ENCODE measurements at places on chromosomes 16 and 17.
A peak's percentile ranks its signal among the peaks of the same experiment; 100 is the strongest.

- no peak for DNase-seq
Measured at GRCh38 chr16:55499951-55500529, 8.8 kb upstream of the LPCAT2 start.

DNA sequence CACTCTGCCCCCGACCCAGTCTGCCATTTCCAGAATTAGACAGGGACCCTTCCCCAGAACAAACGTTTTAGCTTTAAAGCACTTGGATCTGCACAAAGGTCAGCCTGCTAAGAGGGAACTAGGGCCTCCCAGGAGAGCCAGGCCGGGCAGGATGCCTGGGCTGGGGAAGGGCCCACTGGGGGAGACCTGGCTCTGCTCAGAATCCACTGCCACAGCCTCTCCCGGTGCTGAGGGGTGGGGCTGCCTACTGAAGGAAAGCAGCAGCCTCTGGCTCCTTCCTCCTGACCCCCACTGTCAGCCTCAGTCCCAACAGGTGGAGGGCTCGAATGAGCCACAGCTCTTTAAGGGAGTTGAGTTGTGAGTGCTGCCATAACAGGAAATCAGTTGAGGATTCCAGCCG, 1.7 kb downstream of the YBX2 start:
- no peak for DNase-seq

GRCh38 chr17:55588446-55589242, 77.4 kb upstream of the SMIM36 start:
- no peak for DNase-seq

GRCh38 chr17:27473748-27474609, 17.7 kb downstream of the KSR1 start:
- peak; percentile 19 for DNase-seq

GRCh38 chr17:82327289-82327688, 6.3 kb downstream of the SECTM1 start:
- no peak for DNase-seq

DNA sequence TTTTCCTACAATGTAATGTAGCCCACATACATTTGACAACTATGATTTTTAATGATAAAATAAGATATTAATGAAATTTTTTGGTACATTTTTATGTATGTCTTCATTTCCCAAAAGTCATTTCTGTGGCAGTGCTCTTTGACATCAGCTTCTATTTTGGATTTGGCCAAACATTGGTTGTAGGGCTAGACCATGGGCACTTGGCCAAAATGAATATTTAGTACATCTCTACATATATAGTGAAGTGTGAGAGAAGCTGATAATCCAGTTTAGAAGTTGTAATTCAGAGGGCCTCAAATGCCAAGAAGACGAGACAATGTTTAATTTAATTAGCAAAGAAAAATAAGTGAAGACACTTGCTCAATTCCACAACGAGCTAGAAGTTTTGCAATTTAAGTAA, 724.9 kb upstream of the SOX9 start:
- no peak for DNase-seq

GRCh38 chr16:31221357-31222160, 4.6 kb upstream of the PYDC1 start:
- DNase-seq = no peak

DNA sequence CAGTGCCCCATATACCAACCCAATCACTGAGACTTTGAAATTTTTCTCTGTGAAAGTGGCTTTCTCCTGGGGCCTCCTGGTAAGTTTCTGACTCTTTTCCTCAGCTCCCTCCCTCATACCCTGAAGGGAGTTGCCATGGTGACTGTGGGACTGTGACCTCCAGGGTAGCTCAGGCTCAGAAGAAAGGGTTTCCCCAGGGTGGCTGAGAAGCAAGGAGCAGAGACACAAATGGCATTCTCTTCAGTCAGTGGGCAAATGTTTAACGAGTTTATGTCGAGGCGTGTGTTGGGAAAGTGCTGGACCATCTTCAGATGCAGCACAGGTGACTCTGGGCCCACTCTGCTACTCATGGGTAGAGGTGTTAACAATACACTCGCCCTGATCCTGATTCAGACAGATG, 46.8 kb downstream of the MRPS23 start:
- DNase-seq = no peak

GRCh38 chr17:35947156-35947585, 3.7 kb upstream of the LYZL6 start:
- no peak for DNase-seq

GRCh38 chr17:77749989-77750388, 208.5 kb upstream of the TNRC6C start:
- no peak for DNase-seq

GRCh38 chr17:47726796-47727703, 6.0 kb upstream of the TBX21 start:
- DNase-seq = no peak

DNA sequence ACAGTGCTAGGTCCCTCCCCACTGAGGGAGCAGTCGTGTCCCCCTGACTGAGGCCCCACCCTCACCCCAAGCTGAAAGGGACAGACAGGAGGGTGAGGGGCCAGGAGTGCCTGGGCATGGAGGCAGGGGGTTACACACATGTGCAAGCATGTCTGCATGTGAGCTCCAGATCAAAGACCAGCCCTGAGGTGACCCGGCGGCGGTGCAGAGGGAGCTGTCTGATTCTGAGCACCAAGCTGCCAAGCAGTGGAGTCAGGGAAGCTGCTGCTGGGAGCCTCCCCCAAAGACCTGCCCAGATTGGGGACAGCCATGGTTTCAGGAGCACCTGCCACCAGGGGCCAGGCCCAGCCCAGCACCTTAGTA, 5.5 kb downstream of the DLX3 start:
- no peak for DNase-seq

- no peak for DNase-seq
Measured at GRCh38 chr17:41844971-41845370, 7.3 kb downstream of the KLHL10 start.

DNA sequence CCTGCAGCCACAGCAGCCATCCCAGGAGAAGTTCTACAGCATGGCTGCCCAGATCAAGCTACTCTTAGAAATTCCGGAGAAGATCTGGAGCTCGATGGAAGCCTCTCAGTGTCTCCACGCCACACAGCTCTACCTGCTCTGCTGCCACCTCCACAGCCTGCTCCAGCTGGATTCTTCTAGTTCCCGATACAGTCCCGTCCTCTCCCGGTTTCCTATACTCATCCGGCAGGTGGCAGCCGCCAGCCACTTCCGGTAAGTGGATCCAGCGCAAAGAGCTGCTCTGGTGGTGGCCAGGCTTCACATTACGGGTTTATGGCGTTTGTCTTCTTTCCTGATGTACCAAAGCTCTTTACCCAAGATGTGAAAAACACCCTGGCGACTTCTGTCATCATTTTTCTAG, 3.6 kb downstream of the COG1 start:
- no peak for DNase-seq

DNA sequence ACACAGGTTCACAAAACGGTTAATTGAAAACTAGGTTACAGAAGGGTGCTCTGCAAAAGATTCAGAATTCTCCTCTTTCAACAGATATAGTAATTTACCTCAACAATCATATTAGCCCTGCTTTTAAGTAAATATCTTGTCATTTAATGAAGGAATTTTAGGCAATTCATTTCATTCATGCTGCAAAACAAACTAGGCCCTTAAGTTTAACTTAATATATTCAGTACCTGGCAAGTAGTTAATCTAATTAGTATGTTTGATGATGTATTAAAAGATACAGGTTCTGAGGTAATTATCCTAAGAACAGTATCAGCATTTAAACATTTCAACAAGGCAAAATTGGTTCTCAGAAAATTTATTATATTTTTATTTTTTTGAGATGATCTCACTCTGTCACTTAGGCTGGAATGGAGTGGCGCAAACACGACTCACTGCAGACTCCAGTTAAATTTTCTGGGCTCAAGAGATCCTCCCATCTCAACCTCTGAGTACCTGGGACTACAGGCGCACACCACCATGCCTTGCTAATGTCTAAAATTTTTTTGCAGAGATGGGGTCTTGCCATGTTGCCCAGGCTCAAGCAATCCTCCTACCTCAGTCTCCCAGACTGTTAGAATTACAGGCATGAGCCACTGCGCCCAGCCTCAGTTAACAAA, 44.9 kb downstream of the SMURF2 start:
- no peak for DNase-seq

DNA sequence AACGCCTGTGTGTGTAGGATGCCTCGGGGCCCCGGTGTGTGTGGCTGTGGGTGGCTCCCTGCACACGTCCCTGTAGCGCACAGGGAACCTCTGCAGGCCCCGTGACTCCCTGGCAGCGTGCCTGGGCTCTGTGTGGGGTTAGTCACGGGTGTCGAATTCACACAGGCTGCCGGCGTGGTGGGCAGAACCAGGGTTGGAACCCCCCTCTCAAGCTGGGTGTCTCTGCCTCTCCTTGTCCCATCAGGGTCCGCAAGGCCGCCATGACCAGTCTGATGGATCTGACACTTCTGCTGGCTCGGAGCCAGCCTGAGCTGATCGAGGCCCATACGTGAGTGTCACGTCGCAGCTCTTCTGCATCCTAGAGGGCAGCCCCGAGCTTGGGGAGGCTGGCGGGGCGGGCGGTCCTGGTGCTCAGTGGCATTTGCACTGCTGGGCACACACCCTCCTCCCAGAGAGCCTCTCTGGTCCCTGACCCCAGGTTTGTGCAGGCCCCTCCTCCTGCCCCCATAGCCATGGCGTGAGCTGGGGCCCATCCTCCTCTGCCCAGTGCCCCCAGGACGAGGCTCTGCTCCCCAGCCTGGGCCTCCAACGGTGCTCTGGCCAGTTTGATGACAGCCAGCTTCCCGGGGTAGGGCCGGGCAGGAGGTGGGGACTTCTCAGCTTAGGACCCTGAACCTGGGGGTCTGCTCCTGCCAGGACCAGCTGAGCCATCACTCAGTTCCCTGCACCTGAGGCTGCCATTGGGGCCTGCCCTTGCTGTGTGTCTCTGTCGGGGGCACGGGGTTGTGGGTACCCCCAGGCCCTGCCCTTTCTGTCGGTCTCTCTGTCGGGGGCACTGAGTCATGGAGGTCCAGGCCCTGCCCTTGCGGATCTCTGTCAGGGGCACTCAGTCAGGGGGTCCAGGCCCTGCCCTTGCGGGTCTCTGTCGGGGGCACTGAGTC, 88.1 kb upstream of the ZNF750 start:
- no peak for DNase-seq
